Stimulated activated CD4-positive, alpha-beta T cell treated with anti-CD3 and anti-CD28 coated beads, Interleukin-4, amount 100 ng/mL, for 48 hours (primary cell): ENCODE measurements at places on chromosomes 7 and 10.

DNA sequence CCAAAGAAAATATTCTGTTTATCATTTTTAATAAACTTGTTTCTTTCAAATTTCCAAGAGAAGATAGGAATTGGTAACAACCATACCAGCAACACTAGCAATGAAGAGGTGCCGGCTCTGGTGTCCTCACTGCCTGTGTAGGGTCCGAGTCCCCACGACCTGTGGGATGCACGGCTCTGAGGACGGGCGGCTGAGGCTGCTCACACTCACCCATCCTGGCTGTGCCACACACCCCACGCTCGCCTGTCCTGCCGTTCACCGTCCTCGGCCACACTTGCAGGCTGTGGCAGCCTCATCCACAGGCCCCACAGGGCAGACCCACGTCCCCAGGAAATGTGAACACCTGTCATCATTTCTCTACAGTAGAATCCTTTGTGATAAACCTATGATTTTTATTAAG, 48.2 kb upstream of the DPYSL4 start:
- no peak for DNase-seq

- no peak for DNase-seq
Observed at GRCh38 chr10:133179651-133180050, 19.6 kb downstream of the KNDC1 start.

DNA sequence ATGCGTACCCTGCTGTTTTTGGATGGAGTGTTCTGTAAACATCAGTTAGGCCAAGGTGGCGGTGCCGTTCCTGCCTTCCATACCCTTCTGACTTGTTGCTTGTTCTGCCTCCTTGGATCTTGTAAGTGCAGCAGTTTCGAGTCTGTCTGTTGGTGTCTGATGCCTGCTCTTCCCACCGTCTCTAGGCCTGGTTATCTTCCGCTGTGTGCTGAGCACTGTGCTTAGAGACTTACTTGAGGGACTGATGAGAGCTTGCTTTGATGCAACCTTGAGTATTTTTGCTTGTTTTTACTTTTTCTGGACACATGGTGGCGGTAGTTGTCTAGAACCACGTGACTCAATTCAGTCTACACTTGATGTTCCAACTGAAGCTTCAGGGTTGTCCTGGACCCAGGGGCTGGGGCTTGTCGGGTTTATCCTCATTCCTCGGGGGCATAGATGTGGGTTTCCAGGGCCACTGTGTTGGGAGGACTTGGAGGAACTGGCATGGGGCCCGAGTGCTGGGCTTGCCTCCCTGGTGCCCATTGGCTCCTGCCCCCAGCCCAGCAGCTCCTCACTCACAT, 14.4 kb upstream of the SPRN start:
- no peak for DNase-seq

DNA sequence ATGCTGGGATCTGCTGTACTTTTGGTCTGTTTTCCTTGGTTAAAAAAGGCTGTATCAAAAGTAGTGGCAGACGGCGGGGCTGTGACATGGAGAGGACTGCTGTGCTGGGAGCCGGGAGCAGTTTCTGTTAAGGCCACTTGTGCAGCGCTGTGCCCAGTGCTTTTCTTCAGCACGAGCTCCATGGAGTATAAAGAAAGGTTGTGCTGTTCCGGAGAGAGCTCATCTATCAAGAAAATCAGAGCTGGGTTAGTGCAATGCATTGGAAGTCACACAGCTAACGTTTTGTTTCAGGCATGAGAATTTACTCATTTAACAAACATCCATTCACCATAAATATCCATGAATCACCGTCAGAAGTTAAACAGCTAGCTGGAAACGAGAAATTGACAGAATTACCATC, 62.0 kb downstream of the KIAA1549 start:
- DNase-seq, result no peak

DNA sequence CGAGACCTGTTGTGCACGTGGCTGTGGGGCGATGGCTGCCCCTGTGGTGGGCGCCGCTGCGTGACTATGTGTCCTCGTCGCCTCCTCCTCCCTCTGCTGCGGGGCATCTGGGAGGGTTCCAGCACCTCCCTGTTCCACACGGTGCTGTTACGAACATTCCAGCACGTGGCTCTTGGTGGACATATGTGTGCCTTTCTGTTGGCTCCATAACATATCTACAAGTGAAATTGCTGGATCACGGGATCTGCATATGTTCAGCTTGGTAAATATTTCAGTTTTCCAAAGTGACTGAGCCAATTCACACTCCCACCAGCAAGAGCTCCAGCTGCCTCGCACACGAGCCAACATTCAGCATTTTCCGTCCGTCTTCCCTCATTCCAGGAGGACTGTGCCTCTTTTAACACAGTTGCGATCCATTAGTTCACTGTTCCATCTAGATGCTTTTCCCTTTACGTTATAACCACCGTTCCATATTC, 25.1 kb downstream of the SNX8 start:
- DNase-seq, result no peak

- DNase-seq, result no peak
Observed at GRCh38 chr7:46720761-46721160, 799.7 kb upstream of the IGFBP3 start.

GRCh38 chr10:86164174-86164774, 202.3 kb downstream of the GRID1 start:
- DNase-seq, result no peak

GRCh38 chr7:18540396-18540795, 44.8 kb downstream of the HDAC9 start:
- no peak for DNase-seq

DNA sequence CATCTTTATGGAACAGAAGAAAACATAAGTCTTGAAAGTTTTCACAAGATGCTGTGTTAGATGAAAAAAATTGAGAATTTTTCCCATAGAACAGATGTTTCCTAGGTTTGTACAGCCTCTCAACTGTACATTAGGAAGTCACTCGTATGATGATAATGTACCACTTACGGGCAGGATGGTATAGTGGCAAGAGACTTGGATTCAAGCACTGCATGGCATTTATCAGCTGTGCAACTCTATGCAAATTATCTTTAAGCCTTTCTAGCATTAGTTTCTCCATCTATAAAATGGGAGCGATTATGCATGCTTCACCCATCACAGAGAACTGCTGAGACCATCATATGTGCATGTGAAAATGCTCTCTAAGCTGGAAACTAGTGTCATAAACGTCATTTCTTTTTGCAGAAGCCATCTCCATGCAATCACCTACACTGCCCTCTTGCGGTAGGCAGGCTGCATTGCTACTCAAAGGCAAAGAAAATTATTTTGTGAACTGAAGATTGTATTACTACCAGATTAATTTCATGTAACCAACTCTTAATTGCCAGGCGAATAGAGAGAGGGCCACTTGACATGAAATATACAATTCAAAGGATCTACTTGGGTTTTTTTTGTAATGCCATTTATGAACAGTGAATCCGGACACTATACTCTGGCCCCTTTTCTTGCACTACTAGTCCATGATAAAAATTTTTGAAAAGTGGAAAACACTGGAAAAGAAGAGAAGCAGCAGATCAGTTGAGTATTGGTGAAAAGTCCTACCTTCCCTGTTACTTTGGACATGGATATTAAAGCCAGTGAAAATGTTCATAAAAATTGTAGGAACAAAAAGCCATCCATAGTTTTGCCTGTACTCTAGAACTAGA, 102.3 kb downstream of the JAZF1 start:
- peak; percentile 27 for DNase-seq

DNA sequence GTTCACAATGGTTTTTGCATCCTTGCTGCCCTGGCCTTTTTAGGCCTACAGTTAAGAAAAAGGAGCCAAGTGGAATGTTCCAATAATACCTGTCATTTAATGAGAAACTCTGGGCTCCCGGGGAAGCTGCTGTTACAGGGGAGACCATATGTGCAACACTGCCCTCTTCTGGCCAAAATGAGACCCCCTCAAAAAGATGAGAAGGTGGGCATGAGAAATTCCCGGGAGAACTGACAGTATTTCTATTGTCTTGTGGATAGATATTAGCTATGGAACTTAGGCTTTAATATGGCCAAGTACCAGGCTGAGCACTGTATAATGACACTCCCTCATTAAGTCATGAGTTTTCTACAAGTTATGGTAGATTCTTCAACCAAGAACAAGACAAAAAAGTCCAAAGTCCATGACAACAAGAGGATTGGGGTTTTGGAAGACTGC, 99.4 kb downstream of the CCDC3 start:
- DNase-seq, result peak; percentile 33

GRCh38 chr7:95113590-95113989, 206.2 kb downstream of the PPP1R9A start:
- no peak for DNase-seq

DNA sequence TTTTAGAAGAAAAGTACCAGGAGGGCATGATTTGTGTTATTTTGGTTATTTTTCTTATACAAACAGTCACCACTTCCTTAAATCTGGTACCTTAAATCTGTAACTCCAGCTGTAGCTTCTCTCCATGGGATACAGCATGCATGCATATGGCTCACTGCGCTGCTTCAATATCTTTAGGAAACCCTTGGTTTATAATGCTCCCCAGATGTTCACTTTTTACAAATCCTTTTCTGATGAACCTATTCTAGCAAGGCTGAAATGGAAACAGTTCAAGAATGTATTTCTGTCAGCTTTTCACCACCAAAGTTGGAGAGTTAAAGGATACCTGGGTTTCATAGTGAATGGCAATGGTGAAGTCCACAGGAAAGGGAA, 50.9 kb downstream of the LAMB4 start:
- DNase-seq, result no peak

DNA sequence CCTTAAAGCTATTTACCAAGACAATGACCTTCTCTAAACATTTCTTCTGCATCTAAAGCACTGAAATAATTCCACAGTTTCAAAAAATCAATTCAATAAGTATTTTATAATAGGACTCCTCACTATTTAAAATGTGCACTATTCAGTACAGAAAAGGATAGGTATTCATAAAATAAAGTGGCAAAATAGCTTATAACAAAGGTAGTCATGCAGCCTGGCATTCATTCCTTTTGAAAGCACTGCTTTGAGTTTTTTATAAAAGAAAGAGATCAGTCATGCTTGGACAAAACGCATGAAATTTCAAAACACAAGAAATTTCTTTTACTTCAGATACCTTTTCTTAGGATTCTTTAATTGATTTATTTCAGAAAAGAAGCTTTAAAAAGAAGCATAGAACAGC, 689.7 kb upstream of the PHF14 start:
- no peak for DNase-seq

DNA sequence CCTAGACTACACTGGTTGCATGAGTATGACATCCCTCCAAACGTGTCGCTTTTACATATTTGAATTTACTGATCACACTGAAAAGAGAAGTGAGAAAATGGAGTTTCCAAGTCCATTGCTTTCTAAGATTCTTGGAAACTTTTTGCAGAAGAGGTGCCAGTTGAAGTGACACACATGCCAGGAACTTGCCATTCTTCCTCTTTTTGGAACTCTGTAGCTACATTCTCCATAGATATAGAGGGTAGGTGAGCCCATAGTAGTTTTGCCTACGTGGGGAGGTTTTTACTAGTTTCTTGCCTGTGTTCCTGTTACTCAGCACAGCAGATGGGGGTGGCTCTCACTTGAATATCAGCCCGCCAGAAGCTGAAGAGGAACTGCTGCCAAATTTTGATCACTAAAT, 286.6 kb upstream of the NRP1 start:
- DNase-seq, result no peak

DNA sequence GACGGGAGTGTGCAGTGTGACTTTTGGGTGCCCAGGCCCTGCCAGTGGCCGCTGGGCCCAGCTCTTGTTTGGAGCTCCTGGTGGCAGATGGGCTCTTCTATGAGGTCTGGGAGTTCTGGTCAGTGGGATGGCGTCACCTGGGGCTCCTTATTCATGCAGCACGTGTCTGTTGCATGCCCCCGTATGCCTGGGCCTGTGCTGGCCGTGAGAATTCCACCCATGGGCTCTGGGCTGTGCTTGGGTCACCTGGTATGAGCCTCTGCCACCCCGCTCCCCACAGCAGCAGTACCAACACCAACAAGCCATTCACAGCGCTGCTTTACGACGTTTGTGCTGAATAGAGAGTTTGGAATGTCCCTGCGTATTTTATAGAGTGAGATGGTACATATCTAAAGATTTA, 27.1 kb downstream of the INPP5A start:
- no peak for DNase-seq

- no peak for DNase-seq
Observed at GRCh38 chr10:79260811-79261740, 86.2 kb upstream of the PPIF start.

GRCh38 chr10:132110111-132110521, 44.4 kb downstream of the JAKMIP3 start:
- DNase-seq, result no peak

- DNase-seq, result no peak
Observed at GRCh38 chr7:43232366-43232765, 119.9 kb downstream of the HECW1 start.

DNA sequence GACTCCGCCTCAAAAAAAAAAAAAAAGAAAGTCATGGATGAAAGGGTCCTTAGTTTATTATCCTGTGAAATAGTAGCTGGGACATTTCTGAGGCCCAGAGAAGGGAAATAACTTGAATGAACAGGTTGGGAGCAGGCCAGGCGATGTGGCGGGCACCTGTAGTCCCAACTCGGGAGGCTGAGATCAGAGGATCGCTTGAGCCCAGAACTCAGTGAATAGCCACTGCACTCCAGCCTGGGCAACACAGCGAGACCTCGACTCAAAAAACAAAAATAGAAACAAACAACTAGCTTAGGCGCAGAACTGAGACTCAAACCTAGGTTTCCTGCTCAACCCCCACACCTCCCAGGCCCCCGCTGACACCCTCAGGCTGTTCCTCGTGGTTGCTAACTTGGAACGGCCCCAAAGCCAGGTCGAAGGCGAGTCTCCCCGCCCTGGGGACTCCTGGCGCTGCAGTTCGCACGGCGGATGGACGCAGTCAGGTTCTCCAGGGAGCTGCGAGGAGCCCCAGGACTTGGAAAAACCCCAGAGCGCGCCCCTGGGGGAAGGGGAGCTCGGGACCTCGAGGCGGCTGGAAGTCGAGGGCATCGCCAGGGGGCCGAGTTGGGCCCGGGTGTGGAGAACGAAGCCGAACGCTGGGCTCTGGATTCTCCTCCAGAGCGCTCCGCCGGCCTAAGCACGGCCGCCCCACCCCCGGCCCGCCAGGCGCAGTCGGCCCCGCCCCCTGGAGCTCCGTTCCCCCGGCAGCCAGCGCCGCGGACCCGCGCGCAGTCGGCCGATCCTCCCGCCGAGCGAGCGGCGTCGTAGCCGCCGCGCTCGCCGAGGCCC, at the start of gene STOX1:
Gene STOX1, plus strand, starts transcription at position 768 of the 828 bp plus-strand sequence. CDS start 93 bp downstream, outside the sequence.
- DNase-seq, result peak; percentile 62

DNA sequence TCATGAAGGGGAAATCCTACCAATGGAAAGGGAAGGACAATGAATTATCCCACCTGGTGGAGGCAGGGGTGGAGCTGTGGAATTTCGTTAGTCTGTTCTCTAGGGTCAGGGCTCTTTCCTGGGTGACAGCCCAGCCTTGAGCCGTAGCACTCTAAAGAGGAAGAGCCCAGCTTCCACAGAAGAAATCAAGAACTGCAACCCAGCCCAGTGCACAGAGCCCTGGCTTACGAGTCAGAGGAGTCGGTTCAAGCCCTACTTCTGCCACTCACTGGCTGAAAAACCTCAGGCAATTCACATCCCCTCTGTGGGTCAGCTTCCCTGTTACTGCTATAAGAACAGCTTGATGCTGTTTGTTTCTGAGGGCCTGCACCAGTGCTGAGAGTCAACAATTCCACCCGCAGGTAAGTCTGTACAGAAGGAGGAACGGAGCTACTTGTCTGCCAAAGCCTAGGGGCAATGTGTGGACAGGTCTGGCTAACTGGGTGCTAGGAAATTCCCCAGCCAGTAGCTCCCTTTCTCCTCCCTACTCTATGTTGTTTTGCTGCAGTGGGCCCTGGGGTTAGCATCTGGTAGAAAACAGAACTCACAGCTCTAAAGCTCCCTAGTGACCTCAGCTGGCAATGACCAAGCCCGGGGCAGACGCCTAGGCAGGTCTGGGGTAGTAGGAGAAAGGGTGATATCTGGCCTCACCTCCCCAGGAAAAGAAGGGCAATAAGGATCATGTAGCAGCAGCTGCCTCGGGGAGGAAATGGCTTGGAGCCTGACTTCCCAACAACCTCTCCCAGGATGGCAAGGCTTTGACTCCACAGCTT, 3.3 kb downstream of the AVPI1 start:
- DNase-seq, result no peak
